ENCODE measurements at places on chromosomes 16 and 17.

DNA sequence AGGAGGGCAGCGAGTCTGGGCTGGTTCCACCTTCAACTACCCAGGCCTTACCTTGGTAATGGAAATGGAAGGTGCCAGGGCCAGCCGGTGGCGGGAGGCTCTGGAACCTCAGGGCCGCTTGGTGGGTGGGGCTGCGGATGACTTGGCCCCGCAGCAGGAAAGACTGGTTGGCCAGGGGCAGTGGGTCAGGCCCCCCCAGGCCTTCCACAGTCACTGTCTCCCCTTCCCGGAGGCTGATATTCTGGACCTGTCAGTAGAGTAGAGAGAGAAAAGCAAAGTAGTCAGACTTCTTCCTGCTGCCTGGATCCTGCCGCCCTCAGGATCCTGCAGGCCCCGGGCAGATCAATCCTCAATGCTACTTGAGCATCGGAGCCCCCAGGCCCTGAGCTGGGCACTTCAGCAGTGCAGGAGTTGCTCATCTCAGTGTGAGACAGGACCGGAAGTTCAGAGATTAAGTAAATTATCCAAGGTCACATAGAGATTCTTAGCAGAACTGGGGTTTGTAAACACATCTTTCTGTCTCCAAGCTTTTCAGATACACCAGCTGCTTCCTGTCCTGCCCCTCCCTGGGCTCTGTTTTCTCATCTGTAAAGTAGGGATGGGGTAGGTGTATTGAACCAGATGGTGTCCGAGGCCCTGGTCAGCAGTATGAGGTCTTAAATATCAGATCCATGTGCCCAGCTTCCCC lies 18.5 kb upstream of the PHF12 start:
- no peak for DNase-seq

DNA sequence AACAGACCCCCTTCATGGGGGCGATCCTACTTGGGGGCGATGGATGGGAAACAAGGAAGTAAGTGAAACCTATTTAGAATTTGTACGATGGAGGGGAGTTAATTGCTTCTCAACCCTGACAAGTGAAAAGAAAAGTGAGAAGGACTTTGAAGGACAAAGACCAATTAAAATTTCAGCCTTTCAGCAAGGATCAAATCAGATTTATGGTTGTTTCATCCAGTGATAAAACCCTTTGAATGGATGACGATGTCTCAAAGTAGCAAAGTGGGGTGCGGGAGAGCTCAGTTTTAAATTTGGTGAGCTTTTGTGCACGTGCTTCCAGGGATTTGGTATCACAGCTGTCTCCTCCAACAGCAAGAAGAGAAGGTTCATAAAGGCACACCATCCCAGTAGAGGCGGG lies 51.7 kb downstream of the CMIP start:
- DNase-seq = no peak

DNA sequence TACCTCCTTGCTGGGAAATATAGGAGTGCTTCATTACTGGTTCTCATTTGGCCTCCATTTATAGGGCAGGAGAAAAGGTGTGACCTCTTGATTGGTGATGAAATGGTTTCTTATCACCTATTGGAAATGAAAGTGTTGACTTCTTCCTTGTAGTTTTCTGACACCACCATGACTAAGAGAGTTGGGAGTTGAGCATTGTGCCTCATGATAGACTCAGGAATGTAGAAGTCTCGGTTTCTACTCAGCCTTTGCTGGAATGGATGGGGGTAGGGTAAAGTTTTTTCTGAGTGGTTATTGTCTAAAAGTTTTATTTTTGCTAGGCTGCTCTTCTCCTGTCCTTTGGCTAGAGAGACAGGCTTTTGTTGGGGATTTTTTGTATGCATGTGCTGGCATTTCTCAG lies 117.4 kb downstream of the PHKB start:
- no peak for DNase-seq

- no peak for DNase-seq
These were observed 3.9 kb upstream of the MYO1D start for GRCh38 chr17:32880671-32881453.

DNA sequence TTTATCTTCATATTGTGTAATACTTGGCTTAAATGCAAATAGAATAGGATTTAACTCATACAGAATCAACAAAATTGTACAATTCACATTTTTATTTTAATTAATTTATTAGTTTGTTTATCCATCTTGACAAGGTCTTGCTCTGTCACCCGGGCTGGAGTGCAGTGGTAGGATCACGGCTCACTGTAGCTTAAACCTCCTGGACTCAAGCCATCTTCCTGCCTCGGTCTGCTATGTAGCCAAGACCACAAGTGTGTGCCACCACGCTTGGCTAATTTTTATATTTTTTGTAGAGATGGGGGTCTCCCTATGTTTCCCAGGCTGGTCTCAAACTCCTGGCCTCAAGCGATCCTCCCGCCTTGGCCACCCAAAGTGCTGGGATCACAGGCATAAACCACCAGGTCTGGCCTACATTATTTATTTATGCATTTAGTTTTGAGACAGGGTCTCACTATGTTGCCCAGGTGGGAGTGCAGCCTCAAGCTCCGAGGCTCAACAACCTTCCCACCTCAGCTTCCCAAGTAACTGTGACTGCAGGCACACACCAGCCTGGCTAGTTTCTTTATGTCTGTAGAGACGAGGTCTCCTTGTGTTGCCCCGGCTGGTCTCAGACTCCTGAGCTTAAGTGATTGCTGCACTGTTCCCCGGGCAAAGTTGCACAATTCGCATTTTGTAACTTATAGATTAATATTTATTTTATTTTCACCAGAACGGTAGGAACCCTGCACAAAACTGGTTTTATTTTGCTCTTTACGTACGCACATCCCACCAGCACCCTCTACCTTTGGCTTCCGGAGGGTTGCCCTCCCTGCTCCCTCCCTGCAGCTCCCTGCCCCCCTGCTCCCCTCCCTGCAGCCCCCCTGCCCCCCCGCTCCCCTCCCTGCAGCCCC lies 4.9 kb downstream of the DPEP1 start:
- DNase-seq = peak; percentile 3

DNA sequence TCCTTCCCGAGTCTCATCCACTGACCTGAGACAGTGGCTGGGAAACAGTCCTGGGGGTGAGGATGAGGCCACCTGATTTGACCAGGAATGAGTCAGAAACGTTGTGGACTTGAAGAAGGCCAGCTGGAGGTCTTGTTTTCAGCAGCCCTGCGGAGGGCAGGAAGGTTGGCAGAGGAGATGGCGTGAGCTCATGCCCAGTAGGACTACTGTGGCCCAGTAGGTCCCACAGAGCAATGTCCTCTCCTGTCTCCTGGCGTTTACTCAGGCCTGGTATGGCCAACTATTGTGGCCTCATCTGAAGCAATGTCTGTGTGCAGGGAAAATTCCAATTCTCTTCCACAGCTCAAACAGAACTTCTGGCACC lies 84.1 kb upstream of the DNAJA2 start:
- DNase-seq = no peak

DNA sequence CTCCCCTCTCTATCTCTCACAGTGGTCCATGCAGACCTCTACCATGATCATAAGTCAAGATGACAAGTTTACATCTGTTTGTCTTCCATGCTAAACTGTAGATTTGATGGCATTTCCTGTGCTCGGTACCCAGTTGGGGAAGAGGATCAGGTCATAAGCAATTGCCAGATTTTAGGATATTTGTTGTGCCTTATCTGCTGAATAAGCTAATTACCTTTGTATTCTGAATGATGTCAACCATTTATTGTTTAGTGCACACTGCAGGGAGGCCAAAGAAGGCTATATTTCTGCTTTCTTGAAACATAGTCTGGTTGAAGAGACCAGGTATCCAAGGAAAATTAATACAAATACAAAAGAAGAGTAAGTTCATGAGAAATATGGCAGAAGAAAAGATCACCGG lies 5.8 kb upstream of the ALDOC start:
- no peak for DNase-seq

DNA sequence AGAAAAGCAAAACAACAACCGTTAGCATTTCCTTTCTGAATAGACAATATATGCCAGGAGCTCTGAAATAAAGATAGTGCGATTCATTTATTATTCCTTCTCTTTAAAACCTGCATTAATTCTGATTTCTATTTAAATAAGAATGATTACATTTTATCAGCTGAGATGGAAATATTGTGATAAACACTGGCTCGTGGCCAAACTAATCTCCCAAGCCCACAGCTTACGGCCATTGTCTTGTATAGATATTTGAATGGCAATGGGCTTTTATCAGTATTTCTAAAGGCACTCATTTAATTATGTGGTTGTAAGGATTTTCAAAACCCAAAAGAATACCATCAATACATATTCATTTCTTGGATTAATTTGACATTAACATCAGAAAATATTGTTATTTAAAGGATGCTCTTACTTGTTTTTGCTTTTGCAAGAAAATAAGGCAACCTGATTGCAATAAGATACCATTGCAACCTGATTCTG lies 123.7 kb upstream of the IRX5 start:
- no peak for DNase-seq

DNA sequence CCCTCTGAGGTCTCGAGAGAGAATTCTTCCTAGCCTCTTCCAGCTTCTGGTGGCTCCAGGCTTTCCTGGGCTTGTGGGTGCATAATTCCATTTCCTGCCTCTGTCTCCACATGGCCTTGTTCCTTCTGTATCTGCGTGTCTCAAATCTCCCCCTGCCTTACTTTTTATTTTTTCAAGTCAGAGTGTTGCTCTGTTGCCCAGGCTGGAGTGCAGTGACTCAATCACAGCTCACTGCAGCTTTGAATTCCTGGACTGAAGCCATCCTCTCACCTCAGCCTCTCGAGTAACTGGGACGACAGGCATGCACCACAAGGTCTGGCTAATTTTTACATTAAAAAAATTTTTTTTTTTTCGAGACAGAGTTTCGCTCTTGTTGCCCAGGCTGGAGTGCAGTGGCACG lies 120.6 kb downstream of the SHISA9 start:
- DNase-seq = no peak

GRCh38 chr17:41057547-41057946 lies 2.4 kb downstream of the KRTAP2-3 start:
- DNase-seq = no peak

DNA sequence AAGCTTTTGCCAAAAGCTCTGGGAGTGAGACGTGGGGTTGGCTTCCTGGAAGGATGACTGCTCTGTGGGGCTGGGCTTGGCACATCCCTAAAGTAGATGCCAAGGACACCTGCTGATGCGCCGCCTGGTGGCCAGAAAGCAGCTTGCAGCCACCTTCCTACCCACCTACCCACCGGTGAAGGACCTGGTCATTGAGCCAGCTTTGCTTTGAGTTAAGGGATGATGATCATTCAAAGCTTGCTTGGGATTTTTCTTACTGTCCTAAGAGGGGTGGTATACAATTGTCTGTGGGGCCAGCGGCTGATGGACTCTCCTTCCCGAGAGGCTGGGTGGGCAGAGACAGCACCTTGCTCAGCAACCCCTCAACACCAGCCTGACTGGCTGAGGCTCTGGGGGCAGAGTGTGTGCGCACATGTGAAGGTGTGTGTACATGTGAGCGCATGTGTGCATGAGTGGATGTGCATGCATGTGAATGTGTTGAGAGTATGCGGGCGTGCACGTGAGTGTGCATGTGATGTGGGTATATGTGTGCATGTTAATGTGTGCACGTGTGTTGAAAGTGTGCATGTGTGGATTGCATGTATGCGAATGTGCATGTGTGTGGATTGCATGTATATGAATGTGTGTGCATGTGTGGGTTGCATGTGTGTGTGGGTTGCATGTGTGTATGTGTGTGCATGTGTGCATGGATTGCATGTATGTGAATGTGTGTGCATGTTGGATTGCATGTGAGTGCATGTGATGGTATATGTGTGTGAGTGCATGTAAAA lies 18.6 kb downstream of the C1QTNF1 start:
- DNase-seq = peak; percentile 79

GRCh38 chr16:15949210-15950160 lies at the start of gene ABCC1:
Gene ABCC1 (plus strand): TSS chr16:15949616. CDS start chr16:15949752, 136 bp downstream.
- DNase-seq = peak; percentile 64

DNA sequence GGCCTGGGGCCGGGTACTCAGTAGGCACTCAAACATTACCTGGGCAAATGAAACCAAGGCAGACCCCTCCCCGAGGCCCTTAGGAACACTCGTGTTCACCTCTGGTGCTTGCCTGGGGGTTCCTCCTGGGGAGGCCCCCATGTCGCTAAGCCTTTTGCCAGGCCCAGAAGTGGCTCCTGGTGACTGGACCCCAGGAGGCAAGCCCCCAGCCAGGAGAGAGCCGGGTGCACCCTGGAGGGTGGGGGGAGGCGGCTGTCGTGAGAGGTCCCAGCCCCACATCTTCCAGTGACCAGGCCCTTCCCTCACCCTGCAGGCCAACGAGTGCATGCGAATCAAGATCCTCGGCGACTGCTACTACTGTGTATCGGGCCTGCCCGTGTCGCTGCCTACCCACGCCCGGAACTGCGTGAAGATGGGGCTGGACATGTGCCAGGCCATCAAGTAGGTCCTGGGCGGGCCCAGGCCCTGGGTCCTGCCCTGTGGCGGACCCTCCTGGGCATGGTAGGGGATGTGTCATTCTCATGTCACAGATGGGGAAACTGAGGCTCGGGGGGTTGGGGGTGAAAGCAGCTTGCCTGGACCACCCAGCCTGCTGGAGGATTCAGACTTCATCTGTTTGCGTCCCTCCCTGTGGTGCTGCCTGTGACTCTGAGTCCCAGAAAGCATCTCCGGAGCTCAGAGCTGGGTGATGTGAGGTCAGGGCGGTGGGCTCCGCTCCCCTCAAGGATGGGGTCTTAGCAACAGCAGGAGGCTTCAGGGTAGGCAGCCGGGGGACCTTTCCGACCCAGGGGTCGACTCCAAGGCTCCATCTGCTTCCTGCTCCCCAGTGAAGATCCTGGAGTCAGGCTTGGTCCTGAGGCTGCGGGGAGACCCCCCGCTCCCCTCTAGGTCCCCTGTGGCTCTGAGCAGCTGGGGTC lies 32.5 kb downstream of the ADCY7 start:
- no peak for DNase-seq

GRCh38 chr17:38628441-38628840 lies 22.7 kb upstream of the SRCIN1 start:
- DNase-seq = peak; percentile 76

- no peak for DNase-seq
These were observed 13.5 kb downstream of the NUDT16L1 start for GRCh38 chr16:4706871-4707270.

DNA sequence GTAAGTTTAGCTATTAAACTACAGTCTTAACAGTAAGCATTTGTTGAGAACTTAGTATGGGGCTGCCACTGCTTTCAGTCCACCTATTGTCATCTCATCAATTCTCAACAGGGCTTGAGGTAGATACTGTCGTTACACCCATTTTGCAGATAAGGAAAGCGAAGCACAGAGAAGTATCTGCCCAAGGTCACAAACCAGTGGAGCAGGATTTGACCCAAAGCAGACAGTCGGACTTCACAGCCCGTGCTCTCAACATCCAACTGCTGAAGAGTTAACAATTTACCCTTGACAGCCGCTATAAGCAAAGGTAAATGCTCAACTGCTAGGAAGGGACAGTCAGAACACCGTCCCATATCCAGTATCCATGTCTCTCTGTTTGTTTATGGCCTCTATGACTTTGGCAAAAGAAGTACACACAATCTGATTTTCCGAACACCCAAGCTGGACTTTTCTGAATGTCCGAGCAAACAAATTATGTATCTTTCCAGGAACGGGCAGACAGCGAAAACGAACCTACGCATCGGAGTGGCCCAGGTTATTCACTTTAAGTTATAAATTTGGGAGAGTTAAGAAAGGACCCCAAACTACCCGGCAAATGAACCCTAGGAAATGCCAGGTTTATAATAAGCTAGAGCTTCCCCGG lies 1.2 kb downstream of the SIAH1 start:
- no peak for DNase-seq
